ENCODE measurements at places on chromosomes 7 and 10. TPM values are rescaled to one million over a fixed set of nuclear protein-coding genes. Genes with fewer than 3 reads are reported as not detected.

AOC1 gene
- not detected for total RNA-seq

HOXA9 gene
- not detected for total RNA-seq

SPDYE2 gene
- not detected for total RNA-seq

CACNB2 gene
- not detected for total RNA-seq

ZNF862 gene
- 17.6 TPM for total RNA-seq

INHBA gene
- not detected for total RNA-seq
